ENCODE measurements at places on chromosomes 7 and 10.

GRCh38 chr10:97049670-97050069 is 136.1 kb downstream of the SLIT1 start:
- DNase-seq: no peak

DNA sequence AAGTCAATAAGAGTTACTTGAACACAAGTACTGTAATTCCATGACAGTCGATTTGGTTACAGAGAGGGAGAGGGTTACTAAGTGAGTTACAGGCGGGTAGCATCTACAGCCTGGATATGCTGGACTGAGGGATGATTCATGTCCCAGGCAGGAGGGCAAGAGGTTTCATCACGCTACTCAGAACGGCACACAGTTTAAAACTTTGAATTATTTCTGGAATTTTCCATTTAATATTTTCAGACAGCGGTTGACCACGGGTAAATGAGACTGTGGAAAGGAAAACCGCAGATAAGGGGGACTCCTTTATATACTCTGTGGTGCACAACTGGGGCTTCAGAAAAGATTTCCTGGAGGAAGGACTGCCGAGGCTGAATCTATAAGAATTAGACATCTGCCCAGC is 25.7 kb upstream of the LRRC4 start:
- DNase-seq: no peak

DNA sequence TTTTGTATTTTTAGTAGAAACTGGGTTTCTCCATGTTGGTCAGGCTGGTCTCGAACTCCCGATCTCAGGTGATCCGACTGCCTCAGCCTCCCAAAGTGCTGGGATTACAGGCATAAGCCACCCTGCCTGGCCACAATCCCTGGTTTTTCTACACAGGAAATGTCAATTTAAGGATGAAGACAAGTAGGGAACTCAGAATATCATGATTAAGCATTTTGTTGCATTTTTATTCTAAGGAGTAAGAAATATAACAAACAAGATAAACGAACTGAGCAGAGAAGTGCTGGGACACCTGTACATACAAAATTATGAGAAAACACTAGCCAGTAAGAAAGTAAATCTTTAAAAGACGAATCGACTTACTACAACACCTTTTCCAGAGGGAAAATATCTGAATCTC is 69.3 kb downstream of the CUBN start:
- DNase-seq: no peak

DNA sequence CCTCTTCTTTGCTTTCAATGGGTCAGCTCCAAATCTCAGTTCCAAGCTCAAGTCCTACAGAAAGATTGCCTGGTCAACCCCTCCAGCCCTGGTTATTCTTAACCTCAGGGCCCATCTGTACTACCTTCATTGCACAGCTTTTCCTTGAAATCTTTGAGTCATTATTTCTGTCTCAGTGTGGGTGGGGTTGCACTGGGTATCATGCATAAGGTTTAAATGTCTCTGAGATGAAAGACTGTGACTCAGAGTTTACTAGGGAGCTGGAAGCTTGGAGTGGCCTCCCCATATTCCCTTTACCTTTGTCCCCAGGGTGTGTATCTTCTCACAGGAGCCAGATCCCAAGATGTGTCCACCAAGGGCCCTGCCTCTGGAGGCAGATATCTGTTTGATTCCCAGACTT is 3.3 kb upstream of the OR6V1 start:
- no peak for DNase-seq

DNA sequence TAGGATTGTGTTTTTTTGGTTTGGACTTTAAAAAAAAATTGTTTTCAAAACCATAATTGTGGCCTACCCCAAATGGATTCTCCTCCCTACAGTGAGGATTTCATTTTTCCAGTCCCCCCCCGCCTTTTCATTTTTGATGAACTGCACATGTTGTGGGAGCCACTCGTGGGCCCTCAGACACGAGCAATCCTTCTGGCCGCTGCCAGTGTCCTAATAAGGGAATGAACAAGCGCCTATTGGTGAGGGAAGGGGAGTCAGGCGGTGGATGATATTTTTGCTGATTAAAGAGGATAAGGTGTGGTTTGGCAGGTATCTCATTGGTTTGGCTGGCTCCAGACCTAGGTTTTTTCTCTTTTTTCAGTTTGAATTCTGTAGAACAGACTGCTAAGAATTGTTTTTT is 78.7 kb upstream of the AGBL3 start:
- DNase-seq: no peak

Measured in iPS DF 6.9 (cell line).